ENCODE measurements at places on chromosomes 5 and 9.

DNA sequence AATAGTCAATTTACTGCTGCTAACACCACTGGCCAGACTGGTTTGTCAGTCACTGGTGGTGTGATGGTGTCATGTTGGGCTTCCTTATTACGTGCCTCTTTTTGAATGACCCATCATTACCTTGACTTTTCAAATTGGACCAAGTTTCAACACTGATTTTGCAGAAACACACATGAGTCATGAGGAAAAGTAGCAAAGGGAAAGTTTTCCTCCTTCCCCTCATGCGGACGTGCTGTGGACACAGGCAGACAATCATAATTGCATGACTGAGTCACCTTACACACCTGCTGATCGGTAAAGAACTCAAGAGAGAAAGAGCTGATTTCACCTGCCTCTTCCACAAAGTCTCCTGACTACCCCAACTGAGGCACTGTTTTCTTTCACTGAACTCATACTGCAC, 324.5 kb downstream of the ARRDC3 start:
- no peak for DNase-seq

DNA sequence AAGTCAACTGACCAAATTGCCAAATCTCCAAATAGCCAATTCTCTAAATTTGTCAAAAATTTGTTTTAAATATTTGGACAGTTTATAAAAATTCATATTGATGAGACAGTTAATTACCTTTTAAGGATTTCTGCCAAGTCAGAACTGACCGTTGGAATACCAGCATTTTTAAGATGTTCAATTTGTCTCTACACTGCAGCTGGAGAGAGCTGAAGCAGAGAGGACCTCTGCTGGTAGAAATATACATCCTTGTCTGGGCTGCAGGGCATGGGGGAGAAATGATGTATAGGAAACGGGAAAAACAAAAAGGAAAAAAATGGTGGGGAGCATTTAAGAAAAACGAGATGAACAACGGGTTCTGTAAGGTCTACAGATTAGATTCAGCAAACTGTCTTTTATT, 16.8 kb downstream of the NR6A1 start:
- no peak for DNase-seq

DNA sequence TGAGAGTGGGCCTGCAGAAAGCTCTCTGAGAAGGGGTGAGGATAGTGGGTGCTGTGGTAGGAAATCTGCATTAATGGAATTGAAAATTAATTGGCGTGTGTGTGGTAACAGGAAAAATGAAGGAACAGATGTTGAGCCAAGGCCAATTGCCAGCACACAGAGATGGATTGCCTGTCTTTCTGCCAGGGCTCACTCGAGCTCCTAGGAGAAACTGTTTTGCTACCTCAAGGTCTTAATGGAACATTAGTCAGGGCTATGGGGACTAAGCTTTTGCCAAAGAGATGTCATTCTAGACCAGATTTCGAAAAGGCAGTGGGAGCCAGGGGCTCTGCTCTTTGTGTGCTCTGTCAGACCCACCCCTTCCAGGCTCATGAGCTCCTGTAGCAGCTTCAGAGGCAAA, 124.0 kb upstream of the EFNA5 start:
- DNase-seq = no peak

GRCh38 chr5:73176250-73176649, 3.3 kb downstream of the TMEM174 start:
- no peak for DNase-seq

GRCh38 chr9:9945966-9946365, 666.8 kb downstream of the PTPRD start:
- DNase-seq = no peak

GRCh38 chr9:8484597-8485191, 685.1 kb upstream of the DMAC1 start:
- no peak for DNase-seq

GRCh38 chr5:93517828-93518227, 63.2 kb downstream of the NR2F1-AS1 start:
- DNase-seq = no peak

GRCh38 chr5:20678814-20679298, 690.9 kb upstream of the CDH18 start:
- no peak for DNase-seq

DNA sequence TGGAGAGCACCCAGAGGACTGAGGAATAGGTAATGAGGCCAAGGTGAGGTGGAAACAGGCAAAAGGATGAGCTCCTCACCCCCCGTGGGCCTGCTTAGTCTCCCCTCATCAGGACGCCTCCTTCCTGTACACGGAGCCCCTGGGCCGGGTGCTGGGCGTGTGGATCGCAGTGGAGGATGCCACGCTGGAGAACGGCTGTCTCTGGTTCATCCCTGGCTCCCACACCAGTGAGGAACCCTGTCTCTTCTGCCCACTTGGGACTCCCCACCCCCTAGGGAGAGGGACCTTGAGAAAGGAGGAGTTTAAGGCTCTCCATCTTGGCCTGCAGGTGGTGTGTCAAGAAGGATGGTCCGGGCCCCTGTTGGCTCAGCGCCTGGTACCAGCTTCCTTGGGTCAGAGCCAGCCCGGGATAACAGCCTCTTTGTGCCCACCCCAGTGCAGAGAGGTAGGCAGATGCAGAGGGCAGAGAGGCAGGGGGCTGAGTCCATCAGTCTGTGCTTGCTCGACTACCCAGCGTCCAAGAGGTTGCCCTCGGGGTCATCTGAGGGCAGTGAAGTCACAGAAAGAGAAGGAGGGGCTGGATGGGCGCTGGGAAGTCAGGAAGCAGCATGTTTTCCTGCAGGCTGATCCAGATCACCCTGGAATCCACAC, 7.0 kb downstream of the DOLK start:
- DNase-seq = no peak

DNA sequence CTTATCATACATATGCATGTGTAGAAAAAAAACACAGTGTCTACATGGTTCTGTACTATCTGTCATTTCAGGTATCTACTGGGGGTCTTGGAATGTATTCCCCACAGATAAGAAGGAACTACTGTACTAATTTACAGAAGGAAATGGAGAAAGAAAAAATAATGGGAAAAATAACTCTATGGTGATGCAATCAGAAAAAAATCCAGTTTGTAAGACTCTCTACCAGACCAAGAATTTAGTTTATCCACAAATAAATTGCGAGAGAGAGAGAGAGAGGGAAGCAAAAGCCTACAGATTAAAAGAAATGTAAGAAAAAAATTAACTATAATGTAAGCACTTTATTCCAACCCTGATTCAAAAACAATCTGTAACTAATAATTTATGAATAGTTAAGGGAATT, 708.6 kb upstream of the ZNF608 start:
- DNase-seq = no peak

- DNase-seq = no peak
Observed at GRCh38 chr5:91420879-91421278, 37.8 kb upstream of the ARRDC3 start.

DNA sequence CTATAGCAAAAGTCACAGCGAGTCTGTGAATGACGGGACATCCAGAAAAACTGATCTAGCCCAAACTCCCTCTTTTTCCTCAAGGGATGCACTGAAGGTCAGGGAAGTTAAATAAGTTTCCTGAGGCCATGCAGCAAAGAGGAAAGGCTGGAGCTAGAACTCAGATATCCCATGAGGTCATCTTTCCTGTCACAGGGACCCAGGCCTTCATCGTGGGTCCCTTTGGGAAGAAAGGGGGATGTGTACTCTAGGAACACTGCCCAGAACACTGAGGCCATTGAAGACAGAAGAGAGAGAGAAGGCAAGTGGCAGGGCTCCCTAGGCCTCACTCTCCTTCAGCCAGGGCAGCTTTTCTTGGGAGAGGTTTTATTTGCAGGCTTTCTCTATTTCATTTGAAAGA, 182.0 kb downstream of the EBF1 start:
- DNase-seq = no peak

- no peak for DNase-seq
Observed at GRCh38 chr5:52725808-52726207, 61.9 kb upstream of the ITGA1 start.

DNA sequence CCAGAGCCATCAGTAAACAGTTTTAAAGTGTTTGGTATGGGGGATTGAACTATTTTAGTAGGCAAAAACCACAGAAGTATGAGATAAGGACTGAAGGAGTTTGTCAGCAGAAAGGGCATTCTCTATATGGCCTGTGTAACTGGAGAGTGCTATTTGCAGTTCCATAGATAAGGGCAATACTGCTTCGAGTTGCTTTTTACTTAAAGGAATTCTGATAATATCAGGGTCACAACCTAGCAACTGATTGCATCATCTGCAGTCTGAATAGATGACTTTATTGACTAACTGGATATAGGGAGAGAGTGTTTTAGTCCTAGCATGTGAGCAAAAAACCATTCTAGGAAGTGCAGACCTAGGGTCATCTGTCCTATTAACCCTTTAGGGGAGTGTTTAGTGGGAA, 645.2 kb upstream of the PTPRD start:
- DNase-seq = no peak

All from stimulated activated naive CD4-positive, alpha-beta T cell treated with Interleukin-2 at 50 U/mL for 16 hours (primary cell).